Head of caudate nucleus (tissue), 42 donors: ENCODE measurements at places on chromosomes 12 and 14.

GRCh38 chr12:111645433-111645832, 40.3 kb downstream of the BRAP start:
- no peak for DNase-seq

DNA sequence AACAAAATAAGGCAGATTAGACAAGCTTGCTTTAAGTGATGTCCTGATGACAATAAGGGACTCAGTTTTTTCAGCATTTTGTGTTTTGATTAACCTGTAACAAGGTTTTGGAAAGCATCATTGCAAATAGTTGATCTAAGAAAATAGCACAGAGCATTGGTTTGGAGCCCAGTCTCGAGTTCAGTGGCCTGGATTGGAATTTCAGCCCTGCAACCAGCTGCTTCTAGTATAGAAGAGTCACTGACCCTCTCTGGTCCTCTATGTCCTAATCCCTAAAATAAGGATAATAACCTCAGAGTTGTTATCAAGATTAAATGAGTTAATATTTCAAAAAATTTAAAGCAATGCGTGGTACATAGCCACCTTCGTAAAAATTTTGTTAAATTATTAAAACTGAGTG, 25.5 kb downstream of the PDZRN4 start:
- DNase-seq: no peak

DNA sequence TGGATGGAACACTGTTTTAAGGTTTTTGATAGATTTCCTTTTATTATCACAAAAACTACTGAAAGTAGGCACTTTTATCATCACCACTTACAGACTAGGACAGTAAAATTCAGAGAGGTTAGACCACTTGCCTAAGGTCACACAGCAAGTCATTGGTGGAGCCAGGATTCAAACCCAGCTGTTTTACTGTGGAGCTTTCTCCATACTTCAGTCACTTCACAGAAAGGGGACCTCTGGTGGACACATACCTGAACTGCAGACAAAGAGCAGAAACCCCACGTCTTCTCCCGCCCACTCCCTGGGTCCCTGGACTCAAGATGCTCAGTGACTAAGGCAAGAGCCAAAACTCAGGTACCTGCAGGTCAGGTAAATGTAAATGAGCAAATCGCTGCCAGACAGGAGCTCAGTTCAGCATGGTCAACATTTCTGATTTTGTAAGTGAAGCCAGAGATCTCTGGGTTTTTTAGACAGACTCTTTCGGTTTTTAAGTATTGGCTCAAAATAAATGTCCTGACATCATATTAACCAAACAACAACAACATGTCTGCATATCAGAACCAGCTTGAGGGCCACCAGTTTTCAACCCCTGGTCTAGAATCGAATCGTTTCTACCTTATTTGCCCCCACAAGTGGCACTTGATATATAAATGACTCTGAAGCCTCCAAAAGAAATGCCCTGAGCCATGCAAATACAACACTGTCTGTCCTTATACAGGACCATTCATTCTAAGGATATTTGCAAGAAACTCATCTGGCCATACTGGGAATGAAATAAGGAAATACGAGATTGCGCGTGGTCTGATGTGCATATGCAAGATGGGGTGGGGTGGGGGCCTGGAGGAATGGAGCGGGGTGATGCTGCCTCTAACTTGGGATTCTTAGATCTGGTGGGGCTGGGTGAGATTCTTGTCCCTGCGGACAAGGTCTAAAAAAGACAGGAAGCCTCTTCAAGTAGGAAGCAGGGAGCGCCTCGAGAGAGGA, 110.9 kb downstream of the KSR2 start:
- no peak for DNase-seq

- DNase-seq: no peak
These were observed 181.4 kb upstream of the PWP1 start for GRCh38 chr12:107503887-107504885.

- peak; percentile 86 for DNase-seq
These were observed 43.6 kb upstream of the ANO2 start for GRCh38 chr12:5988659-5989116.
